D341Med (cell line): ENCODE measurements at places on chromosomes 13 and 19.
A peak's percentile ranks its signal among the peaks of the same experiment; 100 is the strongest.

DNA sequence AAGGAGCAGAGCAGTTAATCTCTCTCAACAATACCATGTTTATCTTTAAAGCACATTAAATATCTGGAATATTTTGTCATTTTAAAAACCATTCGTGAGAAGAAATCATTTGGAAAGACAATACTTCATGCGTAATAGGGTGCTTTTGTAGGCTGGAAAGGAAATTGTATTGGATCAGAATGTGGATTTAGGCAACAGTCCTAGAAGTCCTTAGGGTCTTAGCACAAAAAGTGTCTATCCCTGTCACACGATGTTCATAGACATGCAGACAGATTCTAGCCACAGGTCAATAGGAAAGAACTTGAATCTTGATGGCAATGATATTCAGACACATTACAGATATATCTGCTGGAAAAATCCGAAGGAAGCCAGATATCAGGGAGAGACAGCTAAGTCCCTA, 156.0 kb downstream of the KCTD12 start:
- no peak for DNase-seq

GRCh38 chr13:43991773-43992201, 112.1 kb downstream of the LACC1 start:
- DNase-seq, result no peak

GRCh38 chr13:94431574-94431973, 47.9 kb downstream of the DCT start:
- DNase-seq, result no peak

DNA sequence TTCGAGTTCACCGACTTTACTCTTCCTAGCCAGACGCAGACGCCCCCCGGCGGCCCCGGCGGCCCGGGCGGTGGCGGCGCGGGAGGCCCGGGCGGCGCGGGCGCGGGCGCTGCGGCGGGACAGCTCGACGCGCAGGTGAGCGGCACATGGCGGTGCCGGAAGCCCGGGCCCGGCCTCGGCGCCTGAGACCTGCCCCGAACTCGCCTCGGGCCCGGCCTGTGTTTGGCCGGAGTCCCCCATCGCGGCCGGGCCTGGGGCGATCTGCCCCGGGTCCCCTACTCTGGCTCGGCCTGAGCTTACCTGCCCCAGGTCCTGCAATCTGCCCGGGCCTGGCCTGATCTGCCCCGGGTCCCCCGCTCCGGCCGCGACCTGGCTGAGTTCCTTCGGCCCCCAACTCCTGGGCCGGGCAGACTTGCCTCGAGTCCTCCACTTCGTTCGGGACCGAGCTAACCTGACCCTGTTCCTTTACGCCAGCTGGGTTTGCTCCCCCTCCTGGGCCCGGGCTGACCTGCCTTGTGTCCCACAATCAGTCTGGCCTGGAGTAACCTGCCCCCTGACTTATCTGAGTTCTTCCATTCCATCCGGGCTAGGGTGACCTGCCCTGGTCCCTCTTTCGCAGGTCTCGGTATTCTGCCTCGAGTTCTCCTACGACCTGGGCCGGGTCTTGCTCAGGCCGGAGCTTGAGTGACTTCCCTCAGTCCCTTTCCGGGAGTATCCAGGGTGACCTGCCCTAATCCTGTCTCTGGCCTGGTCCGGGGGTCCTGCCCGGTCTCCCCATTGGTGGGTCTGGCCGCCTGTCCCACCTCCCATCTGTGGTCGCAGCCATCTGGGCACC, 764 bp downstream of the UPF1 start:
- DNase-seq, result peak; percentile 79

GRCh38 chr13:51155776-51156515, 44.9 kb upstream of the C13orf42 start:
- DNase-seq, result no peak

- no peak for DNase-seq
Measured at GRCh38 chr13:114110091-114110829, 22.2 kb downstream of the RASA3 start.

GRCh38 chr19:11142528-11143171, 12.9 kb downstream of the SPC24 start:
- no peak for DNase-seq

DNA sequence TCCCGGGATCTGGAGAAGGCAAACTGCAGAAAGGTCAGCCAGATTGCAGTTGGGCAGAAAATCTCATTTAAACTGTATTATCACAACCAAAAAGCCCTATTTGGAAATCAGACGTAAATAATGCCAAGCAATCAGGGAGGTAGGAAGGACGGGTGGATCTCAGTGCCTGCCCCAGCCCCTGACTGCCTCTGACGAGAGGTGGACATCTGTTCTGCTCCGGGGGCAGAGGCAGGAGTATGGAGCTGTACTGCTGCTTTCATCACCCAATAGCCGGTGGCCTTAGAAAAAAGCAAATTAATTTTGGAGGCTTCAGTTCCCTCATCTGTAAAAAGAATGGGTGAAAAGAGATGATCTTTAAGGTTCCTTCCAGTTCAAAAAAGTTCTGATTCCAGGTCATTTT, 43.6 kb upstream of the WASF3 start:
- DNase-seq, result no peak
